ENCODE measurements at places on chromosomes 5 and 9.

DNA sequence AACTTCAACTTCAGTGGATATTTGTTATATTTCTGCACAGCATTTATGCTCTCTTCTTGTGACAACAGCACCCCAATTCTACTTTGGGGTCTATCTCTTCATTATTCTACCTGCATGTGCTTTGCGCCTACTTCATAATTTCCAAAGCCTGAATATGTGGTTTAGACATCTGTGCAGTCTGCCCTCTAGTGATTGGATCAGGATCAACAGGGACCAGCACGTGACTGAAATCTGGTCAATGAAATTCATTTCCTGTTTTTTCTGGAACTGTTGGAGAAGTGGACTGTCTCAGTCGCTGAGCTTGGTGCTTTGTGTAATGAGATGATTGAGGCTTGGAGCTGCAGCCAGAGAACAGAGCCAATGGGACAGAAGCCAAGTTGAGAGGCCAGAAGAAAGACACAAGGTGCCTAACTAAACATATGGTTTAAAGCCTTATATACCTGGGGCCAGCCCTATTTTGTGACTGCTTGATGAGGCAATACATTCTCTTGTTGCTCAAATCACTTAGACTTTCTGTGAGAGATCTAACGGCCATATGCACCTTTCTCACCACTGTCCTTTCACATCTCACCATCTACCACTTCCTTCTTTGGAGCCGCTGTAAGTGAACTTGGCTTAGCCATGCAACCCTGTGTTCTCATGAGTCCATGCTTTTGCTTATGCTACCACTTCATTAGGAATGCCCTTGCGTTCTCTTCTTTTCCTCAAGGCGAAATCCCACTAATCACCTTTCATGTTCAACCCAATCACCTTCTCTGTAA lies 68.8 kb upstream of the PPP2R2B start:
- peak; percentile 4 for DNase-seq

GRCh38 chr5:80722916-80723315 lies 68.1 kb upstream of the DHFR start:
- no peak for DNase-seq

DNA sequence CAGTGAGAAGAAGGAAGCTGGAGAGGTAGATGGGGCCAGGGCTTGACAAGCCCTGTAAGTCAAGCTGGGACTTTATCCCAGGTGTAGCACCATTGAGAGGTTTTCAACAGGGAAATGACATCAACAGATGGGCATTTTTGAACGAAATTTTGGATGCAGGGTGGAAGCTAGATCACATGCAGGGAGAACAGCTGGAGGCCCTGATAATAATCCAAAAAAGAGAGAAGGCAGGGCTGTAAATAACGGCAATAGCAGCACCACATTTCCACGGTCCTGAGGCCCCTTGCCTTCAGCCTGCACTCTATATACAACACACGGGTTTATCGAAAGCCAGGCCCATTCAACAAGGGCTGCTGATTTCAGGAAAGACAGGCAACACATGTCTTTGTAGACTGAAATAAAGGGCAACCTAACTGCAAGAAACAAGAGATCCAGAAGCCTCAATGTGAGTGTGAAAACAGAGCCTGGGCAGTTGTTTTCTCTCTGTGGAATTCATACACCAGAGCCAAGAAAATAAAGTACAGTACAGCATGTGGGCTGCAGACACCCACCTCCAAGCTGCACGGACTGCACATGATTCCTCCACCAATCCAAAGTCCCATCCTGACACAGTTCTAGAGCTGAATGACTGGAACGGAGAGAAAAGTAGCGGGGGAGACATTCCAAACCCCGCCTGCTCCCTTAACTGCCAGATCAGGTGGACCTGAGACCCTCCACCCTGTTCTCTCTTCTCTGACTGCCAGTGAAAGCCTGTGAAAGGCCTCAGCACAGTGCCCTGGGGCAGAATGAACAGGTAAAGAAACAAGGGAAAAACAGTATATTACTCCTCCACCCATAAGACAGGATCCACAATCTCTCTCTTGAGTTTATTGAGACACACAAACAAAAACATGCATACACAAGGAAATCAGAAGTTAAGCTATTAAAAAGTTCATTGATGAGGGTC lies 36.3 kb downstream of the KLHL3 start:
- DNase-seq, result no peak

GRCh38 chr9:32677931-32678330 lies 42.5 kb upstream of the TAF1L start:
- no peak for DNase-seq

- peak; percentile 74 for DNase-seq
Observed at GRCh38 chr5:43007246-43007910, 32.7 kb downstream of the ANXA2R start.

GRCh38 chr5:123115020-123115419 lies 26.0 kb downstream of the PRDM6 start:
- DNase-seq, result no peak

- no peak for DNase-seq
Observed at GRCh38 chr9:100125910-100126309, 26.9 kb downstream of the INVS start.
